Fibroblast of the aortic adventitia (primary cell): ENCODE measurements at places on chromosomes 6 and 20. TPM values are rescaled to one million over a fixed set of nuclear protein-coding genes. Genes with fewer than 3 reads are reported as not detected.

Gene CYP24A1
- total RNA-seq = 0.98 TPM in 1 of 2 replicates, not detected in the other

DNA sequence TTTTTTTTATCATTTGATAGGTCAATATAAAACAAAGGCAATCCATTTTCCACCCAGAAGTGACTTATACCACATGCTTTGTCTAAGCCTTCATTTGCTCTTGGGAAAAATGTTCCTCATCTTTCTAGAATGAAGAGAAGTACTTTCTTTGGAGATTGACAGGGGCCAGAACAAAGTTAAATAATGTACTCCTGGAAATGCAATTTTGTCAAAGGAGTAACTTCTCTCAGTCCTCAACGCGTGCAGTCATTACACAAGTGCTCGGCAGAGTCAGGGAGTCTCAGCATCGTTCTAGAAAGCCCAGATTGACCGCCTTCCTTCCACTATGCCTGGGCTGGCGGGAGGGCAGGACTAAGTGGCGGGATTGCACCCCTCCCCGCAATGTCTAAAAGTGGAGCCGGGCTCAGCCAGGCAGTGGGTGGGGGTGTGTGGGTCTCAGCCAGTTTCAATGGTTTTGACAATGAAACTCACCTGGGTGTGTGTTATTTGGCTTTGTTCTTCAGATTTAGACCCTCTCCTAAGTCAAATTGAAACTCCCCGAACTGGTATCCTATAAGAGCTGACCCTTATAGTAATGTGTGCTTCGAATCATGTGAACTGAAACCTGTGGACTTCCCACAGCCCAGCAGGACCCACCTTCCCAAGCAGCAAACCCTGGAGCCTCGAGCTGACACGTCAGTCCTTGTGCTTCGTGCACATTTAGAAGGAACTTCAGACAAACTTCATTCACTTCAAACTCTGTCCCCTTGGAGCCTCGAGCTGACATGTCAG, 63.2 kb upstream of the DUSP22 start:
- DNase-seq = no peak

Gene RANBP9
- 21.1 and 35.5 TPM in 2 replicates for total RNA-seq

GRCh38 chr6:57017841-57018240, 28.7 kb upstream of the KIAA1586 start:
- DNase-seq = peak; percentile 27

Gene POFUT1
- 15.2 and 47.8 TPM in 2 replicates for total RNA-seq

DNA sequence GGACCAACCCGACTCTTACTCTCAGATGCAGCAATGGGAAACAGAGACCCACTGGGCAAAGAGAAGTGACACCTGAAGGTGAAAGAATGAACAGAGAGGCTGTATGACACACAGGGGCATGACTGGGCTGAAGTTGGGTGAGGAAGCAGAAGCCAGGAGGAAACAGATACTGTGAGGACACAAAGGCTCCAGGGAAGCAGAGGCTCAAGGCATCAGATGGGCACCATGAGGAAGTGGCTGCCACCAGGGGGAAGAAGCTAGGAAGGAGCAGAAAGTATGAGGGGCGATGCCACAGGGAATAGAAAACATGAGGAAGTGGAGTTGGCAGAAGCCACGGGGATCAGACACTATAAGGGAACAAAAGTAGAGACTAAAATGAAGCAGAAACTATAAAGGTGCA, 30.9 kb upstream of the OCSTAMP start:
- DNase-seq = no peak

DNA sequence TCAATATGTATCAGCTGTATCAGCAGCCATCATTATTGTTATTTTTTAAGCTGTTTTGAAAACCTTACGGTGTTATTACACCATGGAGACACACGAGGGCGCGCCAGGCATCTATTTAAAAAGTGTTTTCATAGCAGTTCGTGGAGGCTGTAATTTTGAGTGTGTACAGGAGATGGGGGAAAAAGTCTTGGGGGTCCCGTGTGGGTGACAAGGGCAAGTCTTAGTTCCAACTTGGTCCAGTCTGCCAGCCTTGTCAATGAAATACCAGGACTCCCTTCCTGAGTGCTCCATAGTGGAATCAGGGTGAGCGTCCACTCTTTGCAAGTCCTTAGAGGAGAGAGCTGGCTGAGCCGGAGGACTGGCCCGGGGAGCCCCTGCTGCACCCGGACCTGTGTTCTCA, 43.3 kb downstream of the SLC2A10 start:
- DNase-seq = peak; percentile 72

DNA sequence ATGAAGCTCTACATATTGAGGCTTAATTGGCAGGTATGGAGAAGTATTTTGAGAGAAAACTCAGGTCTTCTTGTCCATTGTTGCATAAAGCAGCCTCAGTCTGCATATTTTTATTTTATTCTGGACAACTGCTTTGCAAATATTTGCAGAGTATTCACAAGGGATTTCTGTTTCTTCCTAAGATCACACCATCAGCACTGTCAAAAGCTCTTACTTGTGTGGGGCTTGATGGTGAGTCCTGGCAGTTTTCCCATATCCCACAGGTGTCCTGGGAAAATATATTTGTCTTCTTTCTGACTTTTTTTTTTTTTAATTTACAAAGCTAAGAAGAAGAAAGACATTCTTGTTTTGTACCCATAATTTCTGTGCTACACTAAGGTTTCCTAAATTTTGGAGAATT, 16.9 kb upstream of the MLIP start:
- DNase-seq = no peak
